ENCODE measurements at places on chromosomes 4 and X.
A peak's percentile ranks its signal among the peaks of the same experiment; 100 is the strongest.

- DNase-seq, result no peak
Observed at GRCh38 chr4:114658179-114658578, 59.6 kb downstream of the UGT8 start.

- DNase-seq, result no peak
Observed at GRCh38 chr4:182795446-182796238, 121.5 kb downstream of the DCTD start.

DNA sequence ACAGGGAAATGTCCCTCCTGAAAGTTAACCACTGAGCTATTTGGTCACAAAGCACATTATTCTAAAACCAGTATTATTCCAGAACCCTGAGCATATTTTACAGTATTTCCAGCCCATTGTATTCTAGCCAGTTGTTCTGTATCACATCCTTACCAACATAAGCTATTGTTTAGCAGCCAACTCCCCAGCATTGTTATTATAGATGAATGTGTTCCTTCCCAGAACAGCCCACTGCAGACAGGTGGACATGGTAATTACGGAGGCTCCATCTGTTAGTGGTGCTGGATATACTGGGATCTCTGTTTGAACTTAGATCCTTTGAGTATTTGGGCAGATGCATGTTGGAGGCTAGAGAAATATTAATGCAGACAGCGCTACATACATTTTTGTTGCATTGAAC, 126.1 kb downstream of the MGST2 start:
- DNase-seq, result no peak

- no peak for DNase-seq
Observed at GRCh38 chr4:130689181-130689580, 1593.2 kb downstream of the C4orf33 start.

DNA sequence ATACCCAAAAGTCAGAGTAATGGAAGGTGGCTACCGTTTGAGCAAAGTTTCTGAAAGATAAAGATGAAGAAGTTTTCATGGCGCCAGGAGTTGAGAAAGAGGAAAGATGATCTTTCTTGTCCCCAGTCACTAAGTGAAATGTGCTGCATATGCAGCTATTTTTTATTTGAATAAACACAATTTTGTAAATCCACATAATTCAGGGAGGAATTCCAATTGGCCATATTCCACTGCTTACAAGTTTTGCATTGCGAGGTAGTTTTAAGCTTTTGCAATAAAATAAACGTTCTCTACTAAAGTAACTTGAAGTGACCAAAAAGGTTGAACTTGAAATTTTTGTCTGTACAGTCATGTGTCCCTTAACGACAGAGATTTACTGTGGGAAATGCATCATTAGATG, 139.3 kb upstream of the VCX2 start:
- no peak for DNase-seq

GRCh38 chr4:76035799-76036380, at the start of gene CXCL11:
CXCL11 (minus strand) TSS chr4:76036070; CDS start chr4:76035987, 83 bp downstream.
- DNase-seq, result no peak

GRCh38 chr4:81337211-81337610, 122.2 kb upstream of the PRKG2 start:
- no peak for DNase-seq

GRCh38 chrX:38800981-38801845, at the start of gene MID1IP1:
MID1IP1 (plus strand) TSS chrX:38801459; CDS start chrX:38804947, 3,488 bp downstream.
- peak; percentile 6 for DNase-seq

- no peak for DNase-seq
Observed at GRCh38 chr4:16508968-16509367, 282.7 kb upstream of the TAPT1 start.

DNA sequence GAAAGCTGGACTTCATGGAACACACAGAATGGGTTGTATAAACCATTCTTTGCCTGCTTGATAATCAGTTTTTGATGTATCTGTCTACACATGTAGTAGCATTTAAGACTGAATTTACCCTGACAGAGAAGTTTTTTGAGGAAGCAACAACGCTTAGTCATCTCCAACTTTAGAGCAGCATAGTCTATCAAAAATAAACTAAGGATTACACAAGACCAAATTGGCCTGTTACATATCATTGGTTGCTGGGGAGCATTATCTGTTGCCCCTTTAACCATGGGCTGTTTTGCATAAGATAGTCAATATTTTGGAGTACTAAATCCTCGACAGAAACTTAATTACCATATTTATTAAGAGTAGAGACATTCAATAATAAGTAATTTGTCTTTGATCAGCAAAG, 347.4 kb downstream of the FAM47B start:
- DNase-seq, result no peak

DNA sequence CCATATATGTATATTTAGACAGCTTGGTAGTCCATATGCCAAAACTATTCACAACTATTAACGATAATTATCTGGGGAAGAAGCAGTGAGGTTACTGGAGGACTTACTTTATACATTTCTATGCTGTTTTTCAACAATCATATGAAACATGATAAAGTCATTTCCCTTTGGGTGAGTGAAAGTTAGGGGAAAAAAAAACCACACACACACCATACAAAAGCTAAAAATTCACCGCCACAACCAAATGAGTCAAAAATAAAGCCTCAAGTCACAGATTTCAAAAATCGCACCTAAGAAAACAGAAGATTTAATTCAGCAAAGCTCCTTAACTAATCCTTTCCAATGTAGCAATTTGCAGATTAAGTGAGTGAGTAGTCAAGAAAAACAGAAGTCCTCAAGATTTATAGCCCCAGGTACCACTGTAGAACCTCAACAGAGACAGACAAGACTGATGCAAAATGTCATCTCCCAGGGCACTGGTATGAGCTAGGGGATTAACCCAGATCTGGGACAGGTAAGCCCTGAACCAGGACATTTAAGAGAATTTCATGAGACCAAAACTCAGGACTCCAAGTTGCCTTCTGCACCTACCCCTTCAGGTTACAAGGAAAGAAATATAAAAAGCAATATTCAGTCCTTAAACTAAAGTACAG, 35.1 kb downstream of the SYTL4 start:
- no peak for DNase-seq

- no peak for DNase-seq
Observed at GRCh38 chrX:44428989-44429627, 85.6 kb upstream of the EFHC2 start.

DNA sequence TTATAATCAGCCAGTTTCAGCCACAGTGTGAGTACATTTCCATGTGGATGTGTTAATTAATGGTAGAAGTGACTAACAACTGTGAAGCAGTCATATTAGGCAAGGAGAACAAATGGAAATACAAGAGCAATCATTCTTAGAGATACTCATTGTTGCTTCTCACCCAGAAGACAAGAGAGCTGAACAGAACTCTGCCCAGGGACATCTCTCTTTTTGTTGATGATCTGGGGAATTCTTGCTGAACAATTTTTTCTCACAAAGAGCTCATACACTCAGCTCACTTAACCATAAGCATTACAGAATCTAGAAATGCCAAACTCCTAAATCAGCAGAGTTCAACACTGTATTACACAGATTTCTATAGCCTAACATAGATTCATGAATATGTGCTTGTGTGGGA, 150.1 kb downstream of the COMMD8 start:
- DNase-seq, result no peak

DNA sequence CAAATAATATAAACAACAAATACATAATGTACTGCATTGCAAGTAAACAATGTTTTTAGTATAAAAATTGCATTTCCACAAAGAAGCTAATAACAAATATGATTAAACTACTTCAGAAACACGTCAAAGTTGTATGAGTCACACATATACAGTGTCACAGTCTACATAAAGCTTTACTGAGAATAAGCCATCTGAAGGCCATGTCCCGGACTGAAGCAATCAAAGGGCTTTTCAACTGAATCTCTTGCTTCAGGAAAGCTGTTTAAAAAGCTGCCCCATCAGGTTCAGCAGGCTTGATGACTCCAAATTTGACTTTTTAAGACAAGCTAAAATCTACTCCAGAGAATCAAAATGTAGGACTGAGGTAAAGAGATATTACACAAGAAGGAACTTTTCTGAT, 1476.8 kb downstream of the ADGRL3 start:
- no peak for DNase-seq

GRCh38 chr4:163688856-163689255, 194.4 kb downstream of the TMA16 start:
- no peak for DNase-seq

DNA sequence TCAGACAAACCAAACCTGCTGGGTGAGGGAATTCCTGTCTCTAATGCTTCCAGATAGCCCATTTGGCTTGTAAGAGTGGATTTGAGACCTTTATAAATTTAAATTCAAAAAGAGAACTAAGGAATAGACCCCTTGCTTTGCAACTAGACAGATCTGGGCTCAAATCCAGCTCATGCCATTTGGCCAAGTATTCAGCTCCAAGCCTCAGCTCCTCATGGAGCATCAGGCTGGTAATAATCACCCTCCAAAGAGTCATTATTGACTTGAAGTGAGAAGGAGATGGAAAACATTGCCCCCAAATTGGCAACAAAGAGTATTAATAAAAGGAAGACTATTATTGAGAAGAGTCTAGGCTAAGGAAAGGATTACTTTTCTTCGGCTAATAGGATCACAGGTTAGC, 134.7 kb downstream of the PDE5A start:
- DNase-seq, result no peak
